Esophagus mucosa (tissue), 1 donor: ENCODE measurements at places on chromosomes 5 and 9.

DNA sequence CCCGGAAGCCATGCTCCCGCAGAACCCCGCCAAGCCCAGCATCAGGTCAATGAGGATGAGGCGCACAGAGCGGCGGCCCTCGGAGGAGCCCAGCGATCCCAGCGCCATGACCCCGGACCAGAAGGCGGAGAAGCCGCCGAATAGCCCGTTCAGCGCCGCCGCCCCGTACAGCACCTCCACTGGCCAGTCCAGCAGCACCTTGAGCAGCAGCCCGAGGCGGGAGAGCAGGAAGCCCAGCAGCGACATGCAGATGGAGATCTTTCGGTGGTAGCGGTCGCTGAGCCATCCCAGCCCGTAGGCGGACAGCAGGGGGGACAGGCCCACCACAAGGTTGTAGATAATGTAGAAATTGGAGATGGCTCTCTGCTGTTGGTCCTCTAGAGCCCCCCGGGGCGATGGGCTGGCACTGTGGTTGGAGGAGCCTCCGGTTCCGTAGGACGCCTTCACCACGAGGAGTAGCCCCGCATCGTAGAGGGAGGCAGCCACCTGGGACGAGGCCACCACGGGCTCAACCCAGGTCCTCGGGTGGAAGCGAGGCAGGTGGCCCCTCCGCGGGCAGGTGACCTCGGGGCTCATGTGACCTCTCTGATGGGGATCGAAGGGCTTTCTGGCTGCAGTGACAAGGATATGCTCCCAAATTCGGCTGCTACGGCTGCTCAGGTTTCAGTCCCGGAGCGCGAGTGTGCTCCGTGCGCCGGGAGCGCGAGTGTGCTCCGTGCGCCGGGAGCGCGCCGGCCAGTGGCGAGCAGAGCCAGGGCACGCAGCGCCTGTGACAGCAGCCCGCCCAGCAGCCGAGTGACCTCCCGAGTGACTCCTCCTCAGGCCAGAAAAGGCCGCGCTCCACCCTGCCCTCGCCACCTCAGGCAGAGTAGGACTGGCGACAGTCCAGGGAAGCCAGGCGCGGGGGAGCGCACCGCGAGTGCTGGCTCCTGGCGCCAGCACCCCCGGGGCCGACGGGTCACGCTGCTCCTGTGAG lies at the start of gene SLC46A2:
TSS of gene SLC46A2 (minus strand) at position 771 of the 976 bp plus-strand sequence. CDS start at position 576, 195 bp downstream.
- ATAC-seq: peak; percentile 64

DNA sequence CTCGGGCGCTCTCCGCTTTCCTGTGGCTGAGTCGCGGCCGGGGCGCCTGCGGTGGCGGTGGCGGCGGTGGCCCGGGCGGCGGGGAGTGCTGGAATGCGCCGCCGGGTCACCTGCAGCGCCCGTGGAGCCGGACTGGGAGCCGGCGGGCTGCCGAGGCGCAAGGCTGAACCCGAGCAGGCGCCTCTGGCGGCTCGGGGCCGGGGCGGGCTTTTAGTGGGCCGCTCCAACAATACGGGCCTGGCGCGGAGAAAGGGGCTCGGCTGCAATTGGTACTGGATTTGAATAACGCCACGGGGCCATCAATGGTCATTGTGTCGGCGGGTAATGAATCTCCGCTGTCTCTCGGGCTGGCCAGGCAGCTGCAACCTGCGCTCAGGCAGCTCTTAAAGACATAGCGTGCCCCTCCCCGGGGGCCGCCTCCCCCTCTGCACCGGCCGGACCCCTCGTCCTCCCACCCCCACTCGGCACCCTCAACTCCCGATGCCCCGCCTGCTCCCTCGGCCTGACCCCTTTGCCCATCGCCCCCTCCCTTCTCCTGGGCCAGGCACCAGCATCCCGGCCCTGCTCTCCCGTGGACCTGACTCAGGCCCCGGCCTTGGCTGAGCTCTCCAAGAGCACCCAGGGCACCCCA lies 22.1 kb downstream of the URM1 start:
- peak; percentile 5 for ATAC-seq

- ATAC-seq: no peak
These were observed 23.1 kb downstream of the MAP1B start for GRCh38 chr5:72130351-72130761.

GRCh38 chr9:111287127-111287526 lies 42.9 kb downstream of the OR2K2 start:
- ATAC-seq: no peak

- no peak for ATAC-seq
These were observed 1201.4 kb upstream of the C9orf72 start for GRCh38 chr9:28774433-28775235.

GRCh38 chr5:147481874-147482705 lies 27.8 kb downstream of the DPYSL3 start:
- no peak for ATAC-seq

DNA sequence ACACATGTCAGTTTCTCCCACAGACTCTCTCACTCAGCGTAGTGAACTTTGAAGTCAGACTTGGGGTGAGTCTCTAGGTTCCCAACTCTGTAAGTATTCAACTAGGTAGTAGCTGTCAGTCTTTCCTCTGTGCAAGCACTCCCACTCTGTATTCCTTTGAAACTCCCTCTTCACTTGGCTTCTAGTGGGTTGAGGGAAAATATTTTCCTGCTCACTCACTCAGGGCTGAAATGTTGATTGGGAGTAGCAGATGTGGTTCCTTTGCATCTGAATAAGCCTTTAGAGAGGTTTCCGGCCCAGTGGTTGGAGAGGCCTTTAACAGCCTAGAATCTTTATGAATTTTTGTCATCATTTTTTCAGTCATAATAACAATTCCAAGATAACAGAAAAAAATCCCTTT lies 18.1 kb upstream of the ARRDC3 start:
- no peak for ATAC-seq

- no peak for ATAC-seq
These were observed 300.0 kb upstream of the ADAMTSL1 start for GRCh38 chr9:18173923-18174322.

- no peak for ATAC-seq
These were observed 150.5 kb upstream of the ELL2 start for GRCh38 chr5:96112123-96112670.

DNA sequence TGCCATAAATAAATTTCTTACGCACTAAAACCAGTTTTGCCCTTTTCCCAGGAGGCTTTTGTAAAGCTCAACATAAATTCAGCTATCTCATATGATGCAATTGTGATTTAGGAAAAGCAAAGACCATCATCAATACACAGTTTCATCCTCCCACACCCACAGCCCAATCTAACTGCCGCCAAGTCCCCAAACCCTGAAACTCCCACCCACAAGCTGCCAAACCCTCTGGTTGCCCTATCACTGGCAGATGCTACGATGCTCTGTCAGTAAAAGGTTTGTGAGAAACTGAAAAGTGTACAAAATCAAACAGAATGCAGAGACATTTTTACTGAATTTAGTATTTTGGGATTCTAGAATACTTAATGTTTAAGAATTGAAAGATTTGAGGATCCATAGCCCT lies 42.8 kb upstream of the NR4A3 start:
- no peak for ATAC-seq

DNA sequence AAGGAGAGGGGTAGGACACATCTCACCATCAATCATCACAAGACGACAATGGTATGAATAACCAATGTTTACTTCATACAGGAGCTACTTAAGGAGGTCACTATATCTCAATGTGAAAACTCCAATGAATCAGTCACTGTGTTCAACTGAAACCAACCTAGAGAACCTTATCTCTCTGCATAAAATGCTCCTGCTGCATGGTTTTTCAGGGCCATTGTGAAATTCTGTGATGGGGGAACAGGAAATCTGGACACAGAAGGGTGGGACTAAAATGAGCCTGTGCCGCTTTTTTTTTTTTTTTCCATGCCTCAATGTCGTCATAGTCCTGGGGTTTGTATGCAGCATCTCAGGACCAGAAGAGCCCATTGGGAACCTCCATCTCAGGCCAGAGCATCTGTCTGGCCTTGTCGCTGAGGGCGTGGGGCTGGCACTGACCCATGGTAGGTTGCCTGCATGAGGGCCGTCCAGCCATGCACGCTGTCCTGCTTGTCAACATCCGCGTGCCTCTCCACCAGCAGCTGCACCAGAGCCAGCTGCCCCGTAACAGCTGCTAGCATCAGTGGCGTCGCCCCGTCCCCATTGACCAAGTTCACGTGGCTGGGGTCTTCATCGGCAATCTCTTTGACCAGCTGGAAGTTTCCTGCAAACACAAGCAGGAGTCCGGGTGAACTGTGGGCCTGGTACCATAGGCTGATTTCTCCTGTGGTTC lies 12.7 kb downstream of the ANKS6 start:
- ATAC-seq: no peak

GRCh38 chr5:151427258-151427657 lies 20.1 kb upstream of the SLC36A1 start:
- no peak for ATAC-seq

DNA sequence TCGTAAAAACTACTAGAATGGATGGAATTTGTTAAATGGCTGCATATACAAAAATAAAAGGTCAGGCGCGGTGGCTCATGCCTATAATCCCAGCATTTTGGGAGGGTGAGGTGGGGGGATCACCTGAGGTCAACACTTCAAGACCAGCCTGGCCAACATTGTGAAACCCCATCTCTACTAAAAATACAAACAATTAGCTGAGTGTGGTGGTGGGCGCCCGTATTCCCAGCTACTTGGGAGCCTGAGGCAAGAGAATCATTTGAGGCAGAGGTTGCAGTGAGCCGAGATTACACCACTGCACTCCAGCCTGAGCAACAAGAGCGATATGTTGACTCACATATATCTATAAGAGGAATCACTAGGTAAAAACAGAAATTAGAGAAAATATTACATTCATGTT lies 9.3 kb upstream of the GPR150 start:
- ATAC-seq: no peak

DNA sequence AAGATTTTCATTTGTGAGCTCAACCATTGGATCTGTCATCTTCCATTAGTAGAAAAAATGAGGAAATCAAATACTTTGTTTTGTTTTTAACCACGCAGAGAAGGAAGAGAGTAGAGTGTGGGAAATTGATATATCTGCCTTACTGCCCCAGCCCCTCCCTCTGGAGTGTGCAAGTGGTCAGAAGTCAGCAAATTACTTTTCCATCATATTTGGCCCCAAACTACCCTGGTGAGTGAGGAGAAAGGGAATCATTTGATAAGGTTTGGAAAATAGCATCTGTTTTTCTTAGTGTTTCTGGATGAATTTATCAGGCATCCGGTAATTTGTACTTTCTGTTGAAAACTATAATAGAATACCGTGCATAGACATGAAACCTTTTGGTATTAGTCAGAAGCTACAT lies 327.4 kb downstream of the MARCHF11 start:
- ATAC-seq: no peak

DNA sequence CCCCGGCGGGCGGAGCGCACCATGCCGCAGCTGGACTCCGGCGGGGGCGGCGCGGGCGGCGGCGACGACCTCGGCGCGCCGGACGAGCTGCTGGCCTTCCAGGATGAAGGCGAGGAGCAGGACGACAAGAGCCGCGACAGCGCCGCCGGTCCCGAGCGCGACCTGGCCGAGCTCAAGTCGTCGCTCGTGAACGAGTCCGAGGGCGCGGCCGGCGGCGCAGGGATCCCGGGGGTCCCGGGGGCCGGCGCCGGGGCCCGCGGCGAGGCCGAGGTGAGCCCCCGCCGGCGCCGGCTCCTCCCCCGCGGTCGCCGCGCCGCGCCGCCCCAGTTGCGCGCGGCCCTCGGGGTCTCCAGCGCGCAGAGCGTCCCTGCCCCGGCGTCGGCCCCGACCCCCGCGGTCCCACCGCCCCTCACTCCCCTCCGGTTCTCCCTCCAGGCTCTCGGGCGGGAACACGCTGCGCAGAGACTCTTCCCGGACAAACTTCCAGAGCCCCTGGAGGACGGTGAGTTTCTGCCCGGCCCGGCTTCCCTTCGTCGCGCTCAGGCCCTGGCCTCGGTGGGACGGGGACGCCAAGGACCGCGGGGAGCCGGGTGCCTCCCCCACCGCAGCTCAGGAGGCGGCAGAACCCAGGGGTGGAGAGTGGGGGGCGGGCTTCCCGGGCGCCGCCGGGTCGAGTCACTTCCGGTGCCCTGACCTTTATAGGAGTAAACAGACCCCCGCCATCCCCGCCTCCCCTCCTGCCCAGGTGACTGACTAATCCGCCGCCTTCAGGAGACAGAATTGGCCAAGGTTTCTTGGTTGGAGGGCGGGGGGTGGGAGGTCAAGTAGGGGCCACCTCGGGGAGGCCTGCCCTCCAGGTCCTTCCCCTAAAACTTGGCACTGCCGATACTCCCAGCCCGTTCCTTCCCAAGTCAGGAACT lies 665 bp downstream of the TCF7 start:
- peak; percentile 3 for ATAC-seq

DNA sequence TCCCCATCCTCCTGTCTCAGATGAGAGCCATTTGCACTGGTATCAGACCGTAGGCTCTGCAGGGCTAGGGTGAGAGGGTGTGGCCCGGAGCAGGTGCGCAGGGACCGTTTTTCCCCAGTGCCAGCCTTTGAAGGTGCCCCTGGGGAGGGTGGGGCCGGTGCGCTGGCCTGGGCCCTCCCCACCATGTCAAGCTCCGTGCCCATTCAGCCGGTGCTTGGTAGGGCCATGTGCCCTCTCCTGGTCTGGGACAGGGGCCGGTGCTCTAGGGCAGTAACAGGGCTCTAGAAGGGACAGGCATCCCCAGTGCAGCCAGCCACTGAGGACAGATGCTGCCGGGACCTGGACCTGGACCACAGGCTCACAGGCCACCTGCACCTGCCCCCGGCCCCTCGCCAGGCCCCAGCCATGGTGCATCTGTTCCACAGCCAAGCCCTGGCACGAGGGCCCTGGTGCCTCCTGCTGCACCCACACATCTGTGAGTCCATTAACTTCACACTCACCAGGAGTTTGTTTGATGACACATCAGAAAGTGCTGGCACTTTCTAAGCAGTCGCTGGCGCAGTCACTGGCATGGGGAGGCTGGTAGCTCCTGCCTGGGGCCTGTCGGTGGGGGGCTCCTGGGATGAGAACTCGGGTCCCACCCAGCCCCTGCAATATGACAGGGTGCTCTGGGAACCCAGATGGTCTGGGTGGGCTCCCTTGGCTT lies 5.0 kb upstream of the QRFP start:
- peak; percentile 5 for ATAC-seq

- peak; percentile 93 for ATAC-seq
These were observed 91.5 kb upstream of the DNAH5 start for GRCh38 chr5:14035859-14036503.

DNA sequence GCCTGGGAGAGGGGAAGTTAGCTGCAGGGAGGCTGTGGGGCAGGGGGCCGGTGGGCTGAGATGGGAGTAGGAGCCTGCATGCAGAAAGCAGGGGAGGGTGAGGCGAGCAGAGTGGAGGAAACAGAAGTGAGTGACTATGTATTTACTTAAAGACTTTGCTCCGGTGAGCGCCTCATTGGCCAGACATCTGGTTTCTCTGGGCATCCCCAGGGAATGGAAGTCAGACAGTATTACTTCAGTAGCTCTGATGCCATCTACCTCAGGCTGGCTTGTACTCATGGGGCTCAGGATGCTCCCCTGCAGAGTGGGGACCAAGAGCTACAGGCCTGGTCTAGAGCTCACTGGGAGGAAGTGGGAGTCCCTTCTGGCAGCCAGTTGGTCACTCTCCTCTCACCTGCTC lies 78.2 kb upstream of the ARAP3 start:
- no peak for ATAC-seq

DNA sequence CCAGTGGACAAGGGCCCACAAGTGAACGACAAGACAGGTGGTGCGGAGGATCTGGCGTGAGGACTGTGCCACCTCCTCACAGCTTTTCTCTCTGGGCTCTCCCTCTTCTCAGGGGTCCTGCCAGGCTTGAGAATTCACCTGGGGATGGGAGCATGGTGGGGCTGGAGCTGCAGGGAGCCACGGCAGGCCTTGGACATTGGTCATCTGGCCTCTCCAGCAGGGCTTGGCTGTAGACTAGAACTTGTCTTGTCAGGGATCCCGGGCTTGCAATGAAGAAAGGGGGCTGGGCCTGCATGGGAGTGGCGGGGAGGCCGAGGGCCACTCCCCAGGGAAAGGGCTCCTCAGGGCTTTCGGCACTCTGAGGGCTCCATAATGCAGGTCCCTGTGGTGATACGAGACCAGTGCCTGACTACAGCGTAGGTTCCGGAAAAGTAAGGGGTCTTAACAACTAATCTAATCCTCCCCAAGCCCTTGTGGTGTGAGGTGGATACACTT lies 126.7 kb downstream of the MACROH2A1 start:
- ATAC-seq: peak; percentile 14
